ENCODE measurements at places on chromosomes 1 and 21.

GRCh38 chr21:25658427-25659035, 19.5 kb downstream of the JAM2 start:
- no peak for DNase-seq

- no peak for DNase-seq
Observed at GRCh38 chr1:180092931-180093650, 61.6 kb upstream of the QSOX1 start.

- DNase-seq, result peak; percentile 24
Observed at GRCh38 chr1:211703812-211704537, 28.6 kb upstream of the NEK2 start.

- DNase-seq, result no peak
Observed at GRCh38 chr1:200373811-200374231, 36.0 kb downstream of the ZNF281 start.

- peak; percentile 89 for DNase-seq
Observed at GRCh38 chr1:48776393-48777218, at the start of gene BEND5. BEND5 (minus strand) TSS chr1:48776891; CDS start chr1:48776831, 60 bp downstream.

DNA sequence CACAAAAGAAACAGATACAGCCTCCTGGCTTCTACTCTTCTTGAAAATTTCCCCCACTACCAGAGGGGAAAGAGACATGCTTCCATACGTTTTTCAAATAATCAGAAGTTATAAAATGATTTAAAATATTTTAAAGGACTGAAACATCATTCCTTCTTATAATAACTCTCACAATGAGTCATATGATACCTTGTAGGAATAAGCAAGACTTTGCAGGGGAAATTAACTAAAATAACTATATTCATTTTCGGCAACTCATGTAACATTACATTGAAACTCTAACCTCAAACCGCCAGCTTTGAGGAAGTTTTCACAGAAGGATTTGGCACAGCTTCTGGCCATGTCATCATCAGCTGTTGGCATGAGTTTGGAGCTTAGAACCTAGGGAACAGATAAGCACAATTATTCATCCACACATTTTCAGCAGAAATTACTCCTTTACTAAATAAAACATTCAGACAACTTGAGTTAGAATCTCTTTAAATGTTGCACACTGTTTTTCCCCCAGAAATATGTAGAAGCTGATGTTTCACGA, 85.9 kb downstream of the USP24 start:
- DNase-seq, result no peak

DNA sequence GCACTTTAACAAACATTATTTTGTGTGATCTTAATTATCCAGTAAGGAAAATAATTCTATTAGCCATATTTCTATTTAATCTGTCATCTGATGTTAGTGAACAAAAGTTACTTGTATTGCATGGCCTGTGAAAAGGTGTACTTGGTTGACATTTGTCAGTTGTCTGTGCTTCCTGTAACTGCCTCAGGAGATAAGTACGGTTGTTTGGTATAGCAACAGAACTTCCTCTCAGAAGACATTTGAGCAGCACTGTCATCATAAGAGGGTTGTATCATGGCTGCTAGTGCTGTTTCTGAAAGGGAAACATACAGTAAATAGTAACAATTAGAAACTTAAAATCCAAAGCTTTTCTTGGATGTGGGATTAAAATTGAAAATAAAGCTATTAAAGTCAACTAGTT, 3.4 kb downstream of the BLZF1 start:
- no peak for DNase-seq

- no peak for DNase-seq
Observed at GRCh38 chr21:30146558-30147282, 19.9 kb downstream of the CLDN17 start.

DNA sequence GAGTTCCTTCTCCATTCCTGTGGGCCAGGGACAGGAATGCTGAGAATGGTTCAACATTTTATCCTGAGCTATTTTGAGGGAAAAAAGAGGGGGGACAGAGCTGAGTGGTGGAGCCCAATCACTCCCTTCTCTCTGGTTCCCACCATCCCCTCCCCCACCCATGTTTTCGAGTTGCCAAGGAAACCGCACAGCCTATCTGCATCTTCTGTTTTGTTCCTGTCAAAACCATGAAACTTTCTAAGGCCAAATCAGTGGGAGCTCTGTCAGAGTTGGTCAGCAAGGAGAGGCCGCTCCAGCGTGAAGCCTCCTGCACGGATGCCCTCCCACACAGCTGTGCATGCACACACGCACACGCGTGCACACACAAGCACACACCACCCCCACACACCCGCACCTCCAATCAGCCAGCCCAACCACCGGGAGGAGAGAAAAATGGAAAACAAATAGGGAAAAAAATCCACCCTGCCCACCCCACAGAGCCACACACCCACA, 54.5 kb upstream of the ATP2B4 start:
- DNase-seq, result no peak

- DNase-seq, result no peak
Observed at GRCh38 chr1:76881762-76882161, 14.5 kb downstream of the ST6GALNAC5 start.

- DNase-seq, result peak; percentile 14
Observed at GRCh38 chr21:32991361-32991760, 34.4 kb upstream of the OLIG2 start.

DNA sequence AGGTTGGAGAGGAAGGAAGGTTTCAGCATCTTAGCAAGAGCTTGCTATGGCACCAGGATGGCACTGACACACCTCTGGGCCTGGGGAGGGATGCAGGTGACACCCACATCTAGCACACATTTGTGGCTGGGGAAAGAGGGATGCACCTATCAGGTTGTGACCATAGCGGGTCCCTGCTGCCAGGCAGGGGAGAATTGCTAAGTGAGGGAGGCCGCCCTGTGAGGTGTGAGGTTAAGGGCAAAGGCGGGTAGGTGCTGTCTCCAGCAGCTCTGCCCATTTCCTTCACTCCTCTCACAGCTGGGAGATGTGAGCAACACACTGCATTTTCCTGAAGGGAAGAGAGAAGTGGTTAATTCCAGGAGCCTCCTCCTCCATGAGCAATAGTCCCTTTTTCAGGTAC, 83.2 kb upstream of the TLR5 start:
- no peak for DNase-seq

GRCh38 chr1:186722711-186723309, 42.6 kb upstream of the PTGS2 start:
- DNase-seq, result no peak

GRCh38 chr1:248404024-248404423, 1.2 kb downstream of the OR2T1 start:
- no peak for DNase-seq

DNA sequence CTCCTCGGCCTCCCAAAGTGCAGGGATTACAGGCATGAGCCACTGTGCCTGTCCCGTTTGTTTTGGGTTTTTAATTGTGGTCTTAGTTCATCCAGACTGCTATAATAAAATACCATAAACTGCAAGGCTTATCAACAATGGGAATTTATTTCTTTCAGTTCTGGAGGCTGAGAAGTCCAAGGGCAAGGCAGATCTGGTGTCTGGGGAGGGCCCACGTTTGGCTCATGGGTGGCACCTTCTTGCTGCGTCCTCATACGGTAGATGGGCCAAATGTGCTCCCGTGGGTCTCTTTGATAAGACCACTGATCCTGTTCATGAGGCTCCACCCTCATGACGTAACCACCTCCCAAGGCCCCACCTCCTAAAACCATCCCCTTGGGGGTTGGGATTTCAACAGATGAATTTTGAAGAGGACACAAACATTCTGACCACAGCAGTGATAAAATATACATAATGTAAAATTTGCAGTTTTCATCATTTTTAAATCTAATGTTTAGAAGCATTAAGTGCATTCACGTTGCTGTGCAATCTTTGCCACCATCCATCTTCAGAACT, 133.4 kb upstream of the ERRFI1 start:
- no peak for DNase-seq

- no peak for DNase-seq
Observed at GRCh38 chr1:28509705-28510272, 3.9 kb downstream of the RCC1 start.

- no peak for DNase-seq
Observed at GRCh38 chr21:15567191-15567590, 162.6 kb upstream of the USP25 start.

- DNase-seq, result no peak
Observed at GRCh38 chr21:40923407-40923806, 76.4 kb upstream of the DSCAM start.

- no peak for DNase-seq
Observed at GRCh38 chr1:227072991-227073390, 132.9 kb downstream of the COQ8A start.

GRCh38 chr1:27724961-27725373, 794 bp upstream of the FAM76A start:
- peak; percentile 86 for DNase-seq

GRCh38 chr1:119294722-119295121, 73.9 kb upstream of the HAO2 start:
- DNase-seq, result no peak

GRCh38 chr1:165886193-165886592, 58.8 kb downstream of the UCK2 start:
- no peak for DNase-seq

- DNase-seq, result peak; percentile 64
Observed at GRCh38 chr1:36285443-36286101, 20.6 kb upstream of the SH3D21 start.

- DNase-seq, result no peak
Observed at GRCh38 chr1:169161496-169162194, 55.2 kb downstream of the ATP1B1 start.

DNA sequence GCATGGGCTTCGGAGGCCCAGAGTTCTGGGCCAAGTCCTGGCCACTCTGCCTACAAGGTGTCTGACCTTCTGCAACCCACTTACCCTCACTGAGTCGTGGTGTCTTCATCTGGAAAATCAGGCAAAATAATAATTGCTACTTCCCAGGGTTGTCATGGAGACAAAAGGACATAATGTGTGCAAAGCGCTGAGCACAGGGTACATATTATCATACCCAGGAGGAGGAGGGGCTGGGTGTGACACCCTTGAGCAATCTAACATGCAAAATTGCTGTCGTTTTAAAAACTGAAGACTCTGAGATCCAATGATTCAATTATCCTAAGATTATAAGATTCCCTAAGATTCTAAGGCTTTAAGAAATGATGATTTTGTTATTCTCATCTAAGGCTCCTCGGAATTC, 459.5 kb downstream of the PTPRU start:
- DNase-seq, result peak; percentile 33

GRCh38 chr1:18920931-18921330, 18.6 kb upstream of the ALDH4A1 start:
- DNase-seq, result no peak

GRCh38 chr1:23426828-23427227, 2.3 kb upstream of the TCEA3 start:
- DNase-seq, result no peak

GRCh38 chr1:44323947-44324346, 31.1 kb downstream of the ERI3 start:
- no peak for DNase-seq

- no peak for DNase-seq
Observed at GRCh38 chr1:99784143-99784542, 17.7 kb upstream of the FRRS1 start.

DNA sequence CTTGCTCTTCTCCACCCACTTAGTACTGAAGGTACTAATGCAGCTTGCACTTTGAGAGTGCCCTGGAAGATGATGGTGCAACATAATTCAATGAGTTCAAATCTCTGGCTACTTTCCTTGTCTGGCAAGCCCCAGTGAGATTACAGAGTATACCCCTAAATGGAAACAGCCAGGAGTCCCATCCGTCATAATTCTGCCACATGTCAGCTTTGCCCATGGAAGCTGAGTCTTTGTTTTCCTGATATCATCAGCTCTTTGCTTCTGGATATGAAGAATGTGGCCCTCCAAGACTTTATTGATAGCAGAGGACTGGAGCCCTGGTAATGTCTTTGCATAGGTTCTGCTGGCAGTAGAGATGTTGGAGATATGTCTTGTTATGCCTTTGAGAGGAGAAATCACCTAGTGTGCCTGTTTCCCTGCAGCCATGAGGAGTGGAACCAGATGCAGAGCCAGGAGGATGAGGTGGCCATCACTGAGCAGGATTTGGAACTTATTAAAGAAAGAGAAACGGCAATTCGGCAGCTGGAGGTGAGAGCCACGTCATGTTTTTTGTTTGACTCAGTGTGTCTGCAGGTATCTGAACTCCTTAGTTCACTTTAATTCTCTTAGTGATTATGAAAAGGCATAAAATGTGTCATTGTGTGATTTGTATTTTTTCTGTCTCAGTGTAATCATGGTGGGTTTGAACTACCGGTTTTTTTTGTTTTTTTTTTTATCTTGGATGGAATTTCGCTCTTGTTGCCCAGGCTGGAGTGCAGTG, 18.7 kb upstream of the PPP1R8 start:
- DNase-seq, result no peak

GRCh38 chr1:70083519-70083918, 121.9 kb downstream of the LRRC40 start:
- DNase-seq, result no peak

DNA sequence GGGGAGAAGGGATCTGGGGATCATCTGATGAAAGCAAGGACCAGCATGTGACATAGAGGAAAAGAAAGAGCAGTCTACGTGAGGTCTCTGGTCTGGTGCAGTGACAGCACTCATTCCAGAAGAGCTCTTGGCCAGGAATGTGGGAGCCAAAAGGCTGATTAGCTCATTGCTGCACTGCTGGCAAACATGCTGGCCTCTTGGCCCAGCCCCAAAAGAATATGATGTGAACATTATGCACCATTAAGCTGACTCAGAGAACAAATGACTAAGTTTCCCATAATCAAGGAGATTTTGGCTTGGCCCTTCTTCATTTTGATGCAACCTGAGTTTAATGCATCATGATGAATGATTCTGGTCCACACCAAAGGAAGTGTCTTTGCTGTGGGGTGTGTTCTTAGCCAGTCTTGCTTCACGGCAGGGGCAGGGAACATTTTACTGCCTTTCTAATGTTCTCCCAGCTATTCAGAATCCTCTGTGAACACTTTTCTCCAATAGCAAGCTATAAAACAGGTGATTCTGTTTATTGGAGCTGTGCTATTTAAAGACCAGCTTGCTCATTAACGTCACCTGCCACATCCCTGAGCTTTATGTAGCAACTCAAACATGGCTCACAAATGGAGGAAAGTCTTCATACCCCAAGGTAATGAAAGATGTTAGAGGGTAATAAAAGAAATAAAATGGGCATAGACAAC, 55.1 kb downstream of the PCBP3 start:
- DNase-seq, result no peak

GRCh38 chr1:206087091-206087490, 30.1 kb downstream of the AVPR1B start:
- no peak for DNase-seq

- DNase-seq, result no peak
Observed at GRCh38 chr1:19387045-19387467, 74.9 kb downstream of the SLC66A1 start.

DNA sequence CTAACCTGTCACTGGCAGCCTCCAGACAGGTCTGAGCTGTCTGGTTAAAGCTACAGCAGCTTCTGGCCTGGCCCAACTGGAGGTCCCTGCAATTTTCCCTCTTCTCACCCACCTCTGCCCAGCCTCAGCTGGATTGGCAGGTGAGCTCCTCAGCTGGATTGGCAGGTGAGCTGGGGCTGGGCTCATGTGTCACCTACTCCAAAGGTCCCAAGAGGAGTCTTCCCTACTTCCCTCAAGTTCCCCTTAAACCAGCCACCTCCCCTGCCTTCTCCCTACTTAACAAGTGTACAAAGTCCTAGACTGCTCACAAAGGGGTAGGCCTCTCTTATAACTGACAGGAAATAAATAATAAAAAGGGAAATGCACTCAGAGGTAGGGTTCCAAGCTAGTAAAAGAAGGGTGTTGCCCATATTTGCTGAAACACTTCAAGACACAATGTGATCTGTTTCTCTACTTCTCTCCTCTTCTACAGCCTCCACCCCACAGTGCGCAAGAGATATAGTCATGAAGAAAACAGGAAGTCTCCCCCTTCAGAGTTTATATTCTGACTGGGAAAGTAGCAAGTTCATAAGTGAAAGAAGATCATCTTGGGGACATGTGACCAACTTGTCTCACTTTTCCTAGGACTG, at the start of gene GPA33:
TSS of gene GPA33 (minus strand) at position 64 of the 629 bp plus-strand sequence. CDS start 90 bp downstream, outside the sequence.
- DNase-seq, result no peak

- DNase-seq, result no peak
Observed at GRCh38 chr1:44724955-44725698, 5.8 kb downstream of the RNU5D-1 start.

Data from NCI-H1436 (cell line).